Naive B cell (primary cell): ENCODE measurements at places on chromosomes 11 and 22.
A peak's percentile ranks its signal among the peaks of the same experiment; 100 is the strongest.

DNA sequence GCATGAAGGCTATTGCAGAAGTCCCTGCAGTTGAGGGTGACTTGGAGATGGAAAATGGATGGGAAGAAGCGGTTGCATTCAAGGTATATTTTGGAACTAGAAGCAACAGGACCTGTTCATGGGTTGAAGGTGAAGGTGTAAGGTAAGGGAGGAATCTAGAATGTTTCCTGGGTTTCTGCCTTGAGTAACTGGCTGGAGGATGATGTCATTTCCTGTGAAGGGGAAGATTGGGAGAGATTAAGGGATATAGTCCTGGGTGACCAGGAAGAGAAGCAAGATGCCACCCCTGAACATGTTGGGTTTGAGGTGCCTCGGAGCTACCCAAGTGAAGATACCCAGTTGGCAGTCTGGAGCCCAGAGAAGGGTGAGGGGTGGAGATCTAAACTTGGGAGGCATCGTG is 12.1 kb upstream of the MOGAT2 start:
- no peak for DNase-seq

DNA sequence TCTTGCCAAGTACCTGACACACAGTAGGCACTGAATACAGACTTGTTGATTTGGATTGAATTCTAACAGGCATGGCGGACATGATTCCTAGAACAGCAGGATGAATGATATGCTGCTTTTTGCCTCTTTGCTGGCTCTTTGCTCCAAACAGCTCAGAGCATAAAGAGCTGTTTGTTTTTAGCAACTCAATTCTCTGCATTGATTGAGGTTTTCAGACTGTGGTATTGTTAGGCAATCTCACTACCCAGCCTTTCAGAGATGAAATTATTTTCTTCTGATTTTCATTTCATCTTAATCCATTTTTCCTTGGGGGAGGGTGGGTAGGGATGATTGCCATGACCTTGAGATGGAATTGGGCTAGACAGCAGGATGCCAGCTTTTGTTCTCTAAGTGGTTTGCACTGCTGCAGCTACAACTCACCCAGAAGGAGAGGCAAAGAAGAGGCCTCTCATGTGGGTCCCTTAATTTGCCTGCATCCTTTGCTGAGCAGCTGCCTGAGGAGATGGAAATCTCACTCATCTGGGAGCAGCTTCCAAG is 20.5 kb downstream of the COA4 start:
- no peak for DNase-seq

DNA sequence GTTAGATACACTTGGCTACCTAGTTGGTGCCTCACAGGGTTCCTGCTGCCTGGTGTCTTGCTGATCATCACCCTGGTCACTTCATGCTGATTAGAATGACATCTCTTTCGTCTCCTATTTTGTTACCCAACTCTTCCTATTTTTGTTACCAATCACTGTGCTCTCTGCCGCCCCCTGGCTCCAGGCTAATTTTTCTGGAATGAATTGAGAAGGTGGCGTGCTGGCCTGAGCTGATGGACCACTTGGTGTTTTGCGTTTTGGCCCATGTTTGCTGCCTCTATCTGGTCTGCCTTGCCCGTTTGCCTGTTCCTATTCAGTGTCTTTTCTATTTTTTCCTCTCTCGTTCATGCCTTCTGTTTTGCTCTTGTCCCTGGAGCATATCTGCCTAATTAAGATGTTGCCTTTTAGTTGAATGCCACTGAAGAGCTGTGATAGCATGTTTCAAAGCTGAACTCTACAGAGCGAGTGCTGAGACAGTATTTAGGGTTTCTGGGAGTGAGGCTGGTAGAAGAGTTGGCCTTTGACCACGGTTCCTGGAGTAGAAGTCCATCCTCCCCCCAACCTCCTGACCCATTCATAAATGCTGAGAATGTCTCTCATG is 5.9 kb upstream of the ATF4 start:
- DNase-seq: peak; percentile 46

DNA sequence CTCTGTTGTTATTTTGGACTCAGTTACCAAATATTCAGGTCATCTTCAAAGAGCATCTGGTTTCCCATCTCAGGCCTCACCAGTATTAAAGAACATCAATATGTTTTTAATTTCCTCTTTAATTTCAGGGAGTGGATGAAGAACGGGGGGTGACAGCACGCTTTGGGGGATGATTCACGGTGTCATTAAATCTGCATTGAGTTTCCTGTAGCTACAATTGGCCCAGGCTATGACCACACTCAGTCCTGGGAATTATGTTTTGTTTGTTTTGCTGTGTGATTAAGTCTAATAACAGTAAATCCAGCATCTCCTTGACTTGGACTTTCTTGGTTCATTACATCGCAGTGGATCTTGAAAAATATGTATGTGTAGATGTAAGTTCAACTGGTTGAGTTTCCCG is 149.7 kb upstream of the SEZ6L start:
- DNase-seq: no peak
